ENCODE measurements at places on chromosomes 3 and 15.

- no peak for DNase-seq
Observed at GRCh38 chr3:24161841-24162240, 216.8 kb downstream of the NR1D2 start.

DNA sequence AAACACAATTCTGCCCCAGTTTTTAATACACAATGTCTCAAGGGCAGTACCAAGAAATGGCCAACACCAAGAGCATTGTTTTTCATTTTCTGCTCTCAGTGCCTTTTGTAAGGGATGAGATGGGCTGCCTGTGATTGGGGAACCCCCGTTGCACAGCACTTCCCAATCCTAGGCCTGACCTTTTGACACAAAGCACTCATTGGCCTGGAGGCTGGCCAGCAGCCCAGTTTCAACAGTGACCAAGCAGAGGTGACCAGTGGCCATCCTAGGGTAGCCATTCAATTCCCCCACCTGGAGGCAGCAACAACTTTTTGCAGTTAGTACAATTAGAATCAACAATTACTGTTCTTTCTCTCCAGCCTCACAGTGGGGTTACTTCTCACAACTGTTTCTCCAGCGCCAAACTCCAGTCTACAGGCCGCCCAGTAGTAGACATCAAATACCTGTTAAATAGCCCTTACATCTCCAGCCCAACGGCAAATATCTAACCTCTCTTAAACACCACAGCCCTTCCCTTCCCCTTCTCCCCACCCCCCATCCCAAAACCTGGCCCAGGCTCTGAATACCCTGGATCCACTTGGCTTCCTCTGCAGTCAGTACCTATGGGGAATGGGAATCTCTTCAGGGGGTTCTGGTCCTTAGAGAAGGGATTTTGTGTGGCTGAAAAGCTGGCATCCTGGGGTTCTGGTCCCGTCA lies 8.9 kb upstream of the LRRC2 start:
- no peak for DNase-seq

GRCh38 chr3:64685331-64685799 lies 2.4 kb downstream of the ADAMTS9 start:
- DNase-seq, result no peak

DNA sequence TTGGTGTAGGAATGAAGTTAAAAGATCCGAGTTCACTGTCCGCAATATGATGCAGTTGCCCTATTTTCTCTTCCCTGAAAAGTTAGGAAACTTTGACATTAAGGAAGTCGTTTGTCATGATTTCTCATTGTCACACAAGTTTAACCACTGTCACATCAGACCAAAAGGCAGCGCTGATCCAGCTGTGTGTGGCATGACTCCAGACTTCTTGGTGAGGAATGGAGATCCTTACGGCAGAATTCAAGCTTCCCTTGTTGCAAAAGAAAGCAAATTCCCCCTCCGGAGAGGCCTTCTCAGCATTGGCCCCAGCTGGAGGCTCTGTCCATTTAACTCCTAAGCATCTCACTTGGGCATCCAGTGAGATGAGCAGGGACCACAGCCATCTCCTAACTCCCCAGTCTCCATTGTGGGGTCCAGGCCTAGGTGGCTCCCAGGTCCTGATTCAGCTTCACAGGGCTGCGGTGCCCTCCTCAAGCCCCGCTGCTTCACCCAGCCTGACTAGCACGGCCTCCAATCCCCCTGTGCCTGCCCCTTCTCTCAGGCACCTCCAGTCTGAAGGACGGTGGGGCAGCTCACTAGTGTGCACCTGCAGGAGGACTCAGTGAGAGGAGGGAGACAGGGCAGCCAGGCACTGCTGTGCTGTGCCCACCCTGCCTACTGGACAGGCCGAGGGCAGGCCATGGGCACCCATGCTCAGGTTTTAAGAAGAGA lies 159.5 kb downstream of the CHSY1 start:
- no peak for DNase-seq
